NCI-H446 (cell line): ENCODE measurements at places on chromosomes 7 and 10.

- no peak for DNase-seq
Measured at GRCh38 chr10:72074574-72075375, 13.6 kb downstream of the SPOCK2 start.

DNA sequence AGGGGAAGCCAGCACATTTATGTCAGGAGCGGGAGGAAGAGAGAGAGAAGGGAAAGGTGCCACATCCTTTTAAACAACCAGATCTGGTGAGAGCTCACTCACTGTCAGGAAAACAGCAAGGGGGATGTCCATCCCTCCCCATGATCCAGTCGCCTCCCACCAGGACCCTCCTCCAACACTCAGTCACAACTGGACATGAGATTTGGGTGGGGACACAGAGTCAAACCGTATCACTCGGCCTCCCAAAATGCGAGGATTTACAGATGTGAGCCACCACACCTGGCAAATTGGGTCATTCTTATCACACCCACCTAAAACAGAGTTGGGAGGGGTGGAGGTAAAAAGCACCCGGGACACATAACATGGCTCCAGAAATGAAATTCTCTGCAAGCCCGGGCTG lies 41.0 kb downstream of the CARD11 start:
- no peak for DNase-seq

- DNase-seq, result no peak
Measured at GRCh38 chr10:48699011-48699627, 14.4 kb downstream of the WDFY4 start.

DNA sequence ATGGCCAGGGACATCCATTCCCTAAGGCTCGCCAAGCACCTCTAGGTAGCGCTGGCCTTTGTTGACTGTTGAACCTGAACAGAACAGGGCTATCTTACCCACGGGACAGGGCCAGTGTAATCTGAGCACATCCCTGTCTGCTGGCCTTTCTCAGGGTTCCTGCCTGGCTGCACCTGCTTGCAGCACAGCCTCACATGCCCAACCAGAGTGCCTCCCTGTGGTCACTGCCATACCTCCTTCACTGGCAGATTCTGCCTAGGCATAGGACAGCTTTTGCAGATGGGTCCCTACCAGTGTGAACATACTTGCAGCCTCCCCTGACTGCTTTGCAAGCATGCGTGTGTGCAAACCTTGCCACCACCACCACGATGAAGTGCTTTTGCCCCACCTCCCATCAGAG lies 15.8 kb upstream of the LIPN start:
- DNase-seq, result no peak

DNA sequence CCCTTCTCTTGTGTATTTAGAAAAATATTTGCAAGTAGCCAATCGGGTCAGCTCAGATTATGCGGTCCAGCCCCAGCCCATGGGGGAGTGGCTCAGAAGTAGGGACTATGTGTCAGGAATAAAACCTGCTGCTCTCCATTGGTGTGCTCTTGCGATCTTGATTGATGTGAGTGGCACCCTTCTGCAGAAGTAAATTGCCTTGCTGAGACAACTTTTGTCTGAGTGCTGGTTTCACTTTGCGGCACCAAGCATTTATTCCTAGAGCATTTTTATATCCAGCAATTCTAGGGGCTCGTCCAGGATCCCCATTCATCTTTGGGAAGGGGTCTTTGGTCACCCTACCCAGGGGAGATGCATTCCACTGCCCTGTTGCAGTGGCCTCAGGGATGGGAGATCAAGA lies 26.1 kb upstream of the FAM221A start:
- DNase-seq, result no peak

- no peak for DNase-seq
Measured at GRCh38 chr7:5567790-5568189, 144.2 kb upstream of the TNRC18 start.

DNA sequence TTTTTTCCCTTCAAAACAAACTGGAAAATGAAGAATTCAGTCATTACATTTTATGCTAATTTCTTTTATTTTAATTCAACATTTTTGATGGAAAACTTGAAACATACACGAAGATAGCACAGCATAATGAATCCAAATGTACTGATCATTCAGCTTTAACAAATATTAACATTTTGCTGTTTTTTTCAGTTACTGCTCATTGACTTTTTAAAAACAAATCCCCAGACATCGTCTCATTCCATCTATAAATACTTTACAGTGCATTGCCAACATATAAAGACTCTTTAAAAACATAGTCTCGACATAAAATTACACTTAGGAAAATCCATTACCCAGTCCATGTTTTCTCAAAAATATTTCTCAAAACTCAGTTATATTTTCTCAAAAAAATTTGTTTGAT lies 452.3 kb downstream of the GALNT17 start:
- DNase-seq, result no peak

- DNase-seq, result no peak
Measured at GRCh38 chr7:105028004-105028403, 14.0 kb downstream of the KMT2E start.

- DNase-seq, result no peak
Measured at GRCh38 chr10:5595994-5596471, 70.4 kb downstream of the ASB13 start.

DNA sequence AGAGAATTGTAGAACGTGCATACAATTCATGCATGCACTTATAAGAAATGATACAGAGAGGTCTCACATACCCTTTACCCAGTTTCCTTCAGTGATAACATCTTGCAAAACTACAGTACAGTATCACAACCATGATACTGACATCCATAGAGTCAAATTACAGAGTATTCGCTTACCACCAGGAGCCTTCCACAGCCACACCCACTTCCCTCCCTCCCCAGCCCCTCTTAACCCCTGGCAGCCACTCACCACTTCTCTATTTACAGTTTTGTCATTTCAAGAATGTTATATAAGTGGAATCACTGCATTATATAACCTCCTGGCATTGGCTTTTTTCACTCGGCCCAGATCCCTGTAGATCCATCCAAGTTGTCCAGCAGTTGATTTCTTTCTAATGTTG lies 143.8 kb downstream of the ZNF248 start:
- DNase-seq, result no peak

DNA sequence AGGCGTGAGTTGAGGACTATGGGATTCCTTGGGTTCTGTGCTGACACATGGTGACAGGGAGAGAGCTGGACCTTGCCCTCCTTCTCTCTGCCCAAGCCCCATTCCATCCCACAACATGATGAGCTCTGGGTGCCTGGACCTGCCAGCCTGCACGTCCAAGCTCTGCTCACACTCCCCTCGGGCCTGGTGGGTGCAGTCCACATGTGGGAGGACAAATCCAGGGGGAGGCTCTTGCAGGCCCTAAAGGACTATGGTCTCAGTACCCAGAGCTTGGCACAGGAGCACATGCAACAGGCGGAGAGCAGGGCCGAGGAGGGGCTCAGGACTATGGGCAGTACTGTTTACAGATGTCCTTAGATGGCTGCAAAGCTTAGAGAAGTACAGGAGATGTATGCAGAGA lies 91.4 kb downstream of the CLEC2L start:
- DNase-seq, result no peak

- DNase-seq, result no peak
Measured at GRCh38 chr7:129803546-129804081, 149.1 kb downstream of the UBE2H start.

- peak; percentile 37 for DNase-seq
Measured at GRCh38 chr10:4698075-4698474, 127.9 kb upstream of the AKR1E2 start.

DNA sequence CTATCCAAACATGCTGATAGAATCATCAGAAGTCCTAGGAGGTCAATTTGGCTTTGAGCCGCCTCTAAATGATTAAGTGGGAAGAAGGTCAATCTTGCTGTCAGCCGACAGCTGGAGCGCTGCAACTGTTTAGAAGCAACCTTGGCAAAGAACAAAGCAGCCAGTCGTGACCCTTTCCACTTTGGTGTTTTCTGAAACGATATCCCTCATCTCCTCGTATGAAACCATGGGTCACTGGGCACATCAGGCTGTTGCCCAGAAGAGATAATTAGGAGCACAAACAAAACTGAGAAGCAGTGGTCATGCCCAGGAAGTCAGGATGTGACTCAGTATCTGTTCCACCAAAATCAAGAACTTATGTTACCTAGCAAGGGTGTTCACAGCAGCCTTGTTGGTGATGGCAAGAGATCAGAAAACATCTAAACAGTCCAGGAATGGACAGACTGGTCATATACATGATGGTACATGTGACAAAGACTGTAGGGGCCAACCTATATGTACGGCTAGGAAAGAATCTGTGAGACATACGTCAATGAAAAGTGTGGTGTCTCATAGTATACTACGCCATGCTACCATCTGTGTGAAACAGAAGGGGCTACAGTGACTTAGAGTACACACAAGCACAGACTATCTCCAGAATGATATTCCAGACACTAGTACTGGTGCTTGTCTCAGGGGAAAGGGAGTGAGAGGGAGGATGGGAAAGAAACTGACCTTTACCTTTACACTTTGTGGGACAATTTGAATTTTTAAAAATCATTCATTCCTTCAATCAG lies 22.4 kb downstream of the STN1 start:
- peak; percentile 54 for DNase-seq

- no peak for DNase-seq
Measured at GRCh38 chr10:103643381-103643780, 149.9 kb downstream of the NEURL1 start.

- DNase-seq, result no peak
Measured at GRCh38 chr10:504121-504611, 185.3 kb downstream of the DIP2C start.

- no peak for DNase-seq
Measured at GRCh38 chr10:123967626-123968243, 76.1 kb upstream of the CPXM2 start.

GRCh38 chr10:93106631-93107072 lies 33.0 kb downstream of the CYP26A1 start:
- no peak for DNase-seq

- DNase-seq, result no peak
Measured at GRCh38 chr7:28700790-28701203, 257.3 kb downstream of the TRIL start.

- DNase-seq, result no peak
Measured at GRCh38 chr7:39341083-39341482, 225.1 kb upstream of the YAE1 start.

DNA sequence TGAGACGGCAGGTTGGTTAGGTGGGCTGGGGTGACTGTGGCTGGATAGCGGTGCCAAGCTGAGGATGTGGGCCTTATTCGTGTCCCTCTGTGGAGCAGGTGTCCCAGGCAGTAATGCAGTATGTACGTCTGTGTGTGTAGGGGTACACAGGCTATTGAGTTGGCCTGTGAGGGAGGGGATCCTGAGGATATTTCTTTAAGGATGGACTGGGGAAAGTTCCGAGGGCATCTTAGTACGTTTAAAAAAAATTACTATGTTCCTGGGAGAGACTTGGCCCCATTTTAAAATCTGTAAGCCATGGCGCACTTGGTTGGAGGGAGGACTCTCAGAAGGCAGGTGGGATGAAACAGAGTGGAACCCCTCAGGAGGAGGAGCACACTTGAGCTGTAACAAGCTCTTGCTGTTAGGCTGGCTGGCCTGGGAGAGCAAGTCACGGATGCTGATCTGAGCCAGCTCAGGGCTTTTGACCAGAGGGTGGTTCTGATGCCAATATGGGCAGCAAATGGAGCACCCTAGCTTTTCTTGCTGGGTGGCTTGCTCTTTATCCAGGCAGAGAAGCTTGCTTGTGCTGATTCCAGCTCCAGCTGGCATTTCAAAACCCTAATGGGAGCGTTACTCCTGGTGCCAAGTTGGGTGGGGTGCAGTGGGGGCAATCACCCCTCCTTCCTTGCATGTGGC lies 765 bp downstream of the WBP1L start:
- DNase-seq, result no peak

DNA sequence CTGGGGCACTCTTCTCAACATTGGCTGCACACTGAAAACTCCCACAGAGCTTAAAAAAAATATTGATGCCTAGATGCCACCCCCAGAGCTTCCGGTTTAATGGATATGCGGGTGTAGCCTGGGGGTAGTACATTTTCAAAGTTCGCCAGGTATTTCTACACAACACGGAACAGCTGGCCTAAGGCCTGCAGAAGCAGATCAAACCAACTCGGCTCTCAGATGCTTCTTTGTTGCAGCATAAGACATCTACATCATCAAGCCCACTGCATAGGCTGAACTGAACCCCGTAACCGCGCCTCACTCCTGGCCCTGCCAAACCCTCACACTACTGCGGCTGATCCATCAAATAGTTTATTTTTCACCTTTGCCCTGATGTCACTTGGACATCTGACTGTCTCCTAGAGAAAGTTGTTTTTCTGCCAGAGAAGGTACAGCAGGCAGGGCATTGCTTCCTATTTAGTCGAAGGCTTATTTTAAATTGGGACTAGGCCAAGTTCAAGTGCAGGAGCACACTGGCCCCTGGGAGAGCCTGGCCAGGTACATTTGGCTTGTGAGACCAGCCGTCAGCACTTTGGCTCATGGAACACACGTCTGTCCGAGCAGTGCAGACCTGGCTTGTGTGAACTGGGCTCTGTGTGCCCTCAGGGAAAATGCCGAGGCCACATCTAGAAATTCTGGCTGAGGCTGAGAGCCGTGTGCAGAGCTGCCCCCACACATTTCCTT lies 113.3 kb downstream of the TACC2 start:
- DNase-seq, result no peak
